ENCODE measurements at places on chromosomes 2 and 18.

DNA sequence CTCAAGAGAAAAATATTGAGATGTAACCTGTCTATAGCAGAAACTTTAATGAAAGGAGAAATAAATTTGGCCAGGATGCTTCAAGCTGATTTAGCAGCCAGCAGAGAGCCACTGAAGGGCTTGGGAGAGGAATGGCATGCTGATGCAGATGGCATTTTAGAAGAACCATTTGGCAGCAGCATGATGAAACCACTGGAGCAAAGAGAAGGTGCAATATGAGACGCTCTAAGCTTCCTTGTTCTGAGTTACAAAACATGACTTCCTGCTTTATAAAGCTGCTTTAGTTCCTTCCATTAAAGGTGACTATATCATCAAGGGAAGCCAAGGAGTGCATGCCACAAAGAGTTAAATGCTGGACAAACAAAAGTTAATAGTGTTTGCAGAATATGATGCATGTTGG is 189.7 kb downstream of the PID1 start:
- DNase-seq, result no peak

DNA sequence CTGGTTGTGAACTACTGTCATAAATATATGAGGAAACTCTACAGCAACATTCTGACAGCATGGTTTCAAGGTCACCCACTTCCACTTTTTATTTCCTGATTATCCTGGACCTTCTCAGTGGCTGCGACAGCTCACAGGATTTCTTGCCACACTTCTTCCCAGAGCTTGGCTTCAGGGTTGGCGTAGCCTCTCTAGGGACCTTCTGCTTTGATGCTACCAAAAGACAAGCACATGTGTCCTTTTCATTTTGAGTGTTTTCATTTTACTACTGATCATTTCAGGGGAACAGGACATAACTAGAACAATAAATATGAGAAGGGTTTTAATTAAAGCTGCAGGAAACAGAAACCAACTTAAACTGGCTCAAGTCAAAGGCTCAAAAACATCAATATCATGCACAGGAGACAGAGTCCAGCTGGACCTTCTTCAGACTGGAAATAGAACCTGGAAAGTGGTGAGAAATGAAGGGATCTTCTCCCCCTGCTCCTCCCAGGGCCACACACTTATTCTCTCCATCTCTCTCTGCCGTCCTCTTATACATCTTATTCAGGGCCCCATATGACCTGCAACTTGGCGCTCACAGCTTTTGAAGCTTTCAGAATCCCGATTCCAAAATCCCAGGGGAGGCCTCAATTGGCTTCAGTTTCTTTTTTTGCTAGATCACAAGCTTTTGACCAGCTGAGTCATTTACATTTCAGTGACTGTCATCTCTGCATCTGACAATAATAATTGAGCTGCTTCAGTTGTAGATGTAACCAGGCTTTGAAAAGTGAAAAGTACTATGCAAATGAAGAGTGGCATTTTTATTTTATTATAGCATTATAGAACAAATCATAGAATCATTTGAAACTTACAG is 9.7 kb downstream of the VIT start:
- no peak for DNase-seq

GRCh38 chr18:40440088-40440487 is 1514.9 kb upstream of the PIK3C3 start:
- DNase-seq, result no peak

DNA sequence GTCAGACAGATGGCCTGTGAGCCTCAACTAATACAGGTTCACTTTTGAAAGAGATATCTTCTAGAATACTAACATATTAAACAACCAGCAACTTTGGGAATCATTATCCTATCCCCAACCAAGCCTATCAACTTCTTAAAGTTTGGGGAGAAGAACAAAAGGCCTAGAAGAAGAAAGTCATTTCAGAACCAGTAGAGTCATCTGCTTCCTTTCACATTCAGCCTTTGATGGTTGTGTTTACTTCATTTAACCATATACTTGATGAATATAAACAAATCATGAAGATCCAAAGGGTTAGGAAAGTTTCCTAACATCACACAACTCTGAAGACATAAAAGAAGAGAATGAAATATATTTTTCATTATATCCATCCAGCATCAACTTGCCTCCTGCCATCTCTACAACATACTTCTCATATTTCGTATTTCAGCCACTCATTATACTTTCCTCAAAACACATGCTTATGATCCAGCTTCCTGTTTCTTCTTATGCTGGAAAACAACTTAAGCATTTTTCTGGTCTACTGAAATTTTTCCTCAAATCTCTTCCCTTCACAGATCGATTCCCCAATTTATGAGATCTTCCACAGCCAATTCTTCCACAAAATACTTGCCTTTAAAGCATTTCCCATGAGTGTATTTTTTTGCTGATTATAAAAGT is 114.3 kb downstream of the CACNB4 start:
- DNase-seq, result no peak

GRCh38 chr2:63408530-63408929 is 179.7 kb downstream of the WDPCP start:
- no peak for DNase-seq

GRCh38 chr18:42326752-42327151 is 371.7 kb downstream of the PIK3C3 start:
- DNase-seq, result no peak

GRCh38 chr2:59322005-59322404 is 1080.9 kb upstream of the FANCL start:
- DNase-seq, result no peak

- no peak for DNase-seq
Observed at GRCh38 chr2:54945391-54946219, 104.6 kb downstream of the RTN4 start.

DNA sequence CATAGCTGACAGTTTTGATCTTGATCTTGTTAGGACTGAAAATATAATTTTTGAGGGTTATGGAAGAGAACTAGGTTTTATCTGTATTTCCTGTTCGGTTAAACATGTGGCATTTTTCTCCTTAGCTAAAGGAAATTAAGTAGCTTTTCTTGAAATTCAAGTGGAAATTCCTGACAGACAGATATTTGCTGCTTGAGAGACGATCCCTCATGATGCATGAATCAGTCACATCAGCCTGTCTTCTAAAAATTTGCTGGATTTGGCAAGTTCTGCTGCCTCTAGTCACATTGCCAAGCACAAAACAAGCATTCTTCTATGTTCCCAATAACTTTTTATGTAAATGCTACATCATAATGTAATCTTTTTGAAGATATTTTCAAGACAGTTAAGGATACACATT is 201.8 kb upstream of the ATP5MC3 start:
- DNase-seq, result no peak

DNA sequence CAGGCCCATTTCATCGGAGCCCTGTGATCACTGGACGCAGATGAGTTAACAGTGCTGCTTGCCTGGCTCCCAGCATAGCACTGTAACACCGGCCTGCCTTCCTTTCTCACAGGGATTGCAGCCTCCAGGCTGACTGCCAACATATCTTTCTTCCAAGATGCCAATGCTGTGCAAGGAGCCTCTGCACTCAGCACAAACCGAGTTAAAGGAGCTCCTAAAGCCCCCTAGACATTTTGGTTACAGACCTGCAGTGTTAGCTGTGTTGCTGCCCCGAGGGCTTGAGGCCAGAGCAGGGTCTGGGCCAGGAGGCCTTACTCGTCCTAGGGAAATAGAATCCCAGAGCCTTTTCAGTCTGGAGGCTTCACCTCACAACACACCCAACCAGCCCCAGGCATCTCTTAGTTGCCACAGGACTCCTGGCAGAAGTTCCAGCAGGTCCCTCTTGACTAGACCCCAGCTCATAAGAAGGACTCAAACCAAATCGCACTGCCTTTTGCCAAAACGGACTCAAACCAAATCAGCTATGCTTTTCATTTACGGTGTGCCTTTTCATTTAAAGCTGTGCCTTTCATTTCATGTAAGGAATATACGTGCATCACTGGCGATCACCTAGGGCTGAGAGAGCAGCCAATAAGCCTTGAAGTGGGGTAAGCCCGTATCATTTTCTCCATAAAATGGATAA is 58.4 kb upstream of the EML4 start:
- DNase-seq, result no peak

DNA sequence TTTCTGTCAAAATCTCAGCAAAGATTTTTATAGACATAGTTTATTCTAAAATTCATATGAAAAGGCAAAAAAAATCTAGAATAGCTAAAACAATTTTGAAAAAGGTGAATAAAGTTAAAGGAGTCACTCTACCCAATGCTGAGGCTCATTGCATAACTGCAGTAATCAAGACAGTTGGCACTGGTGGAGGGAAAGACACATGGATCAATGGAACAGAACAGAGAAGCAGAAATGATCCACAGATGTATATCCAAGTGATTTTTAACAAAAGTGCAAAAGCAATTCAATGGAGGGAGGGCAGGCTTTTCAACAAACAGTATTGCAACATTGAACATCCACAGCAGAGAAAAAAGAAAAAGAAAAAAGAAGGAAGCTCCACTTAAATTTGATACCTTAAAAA is 162.8 kb downstream of the RBM43 start:
- DNase-seq, result no peak

- DNase-seq, result no peak
Observed at GRCh38 chr2:206562375-206562774, 79.9 kb upstream of the FAM237A start.

GRCh38 chr2:46342566-46343315 is 45.5 kb downstream of the EPAS1 start:
- no peak for DNase-seq
